ENCODE measurements at places on chromosomes 5 and 9.

DNA sequence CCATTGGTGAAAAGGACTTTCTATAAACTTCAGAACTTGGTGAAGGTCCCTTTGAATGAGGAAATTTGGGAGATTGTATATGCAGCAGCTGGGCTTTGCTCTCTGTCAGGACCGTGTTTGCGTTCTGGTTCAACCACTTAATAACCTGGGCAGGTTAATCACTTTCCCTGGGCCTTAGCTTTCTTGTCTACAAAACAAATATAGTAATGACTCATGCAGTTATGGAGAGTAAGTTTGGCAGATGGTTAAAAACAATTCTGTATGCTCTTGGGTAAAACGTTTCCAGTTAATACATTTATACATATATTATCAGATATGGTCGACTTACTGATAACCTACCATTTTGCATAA, 197.0 kb downstream of the ARHGEF28 start:
- no peak for DNase-seq

DNA sequence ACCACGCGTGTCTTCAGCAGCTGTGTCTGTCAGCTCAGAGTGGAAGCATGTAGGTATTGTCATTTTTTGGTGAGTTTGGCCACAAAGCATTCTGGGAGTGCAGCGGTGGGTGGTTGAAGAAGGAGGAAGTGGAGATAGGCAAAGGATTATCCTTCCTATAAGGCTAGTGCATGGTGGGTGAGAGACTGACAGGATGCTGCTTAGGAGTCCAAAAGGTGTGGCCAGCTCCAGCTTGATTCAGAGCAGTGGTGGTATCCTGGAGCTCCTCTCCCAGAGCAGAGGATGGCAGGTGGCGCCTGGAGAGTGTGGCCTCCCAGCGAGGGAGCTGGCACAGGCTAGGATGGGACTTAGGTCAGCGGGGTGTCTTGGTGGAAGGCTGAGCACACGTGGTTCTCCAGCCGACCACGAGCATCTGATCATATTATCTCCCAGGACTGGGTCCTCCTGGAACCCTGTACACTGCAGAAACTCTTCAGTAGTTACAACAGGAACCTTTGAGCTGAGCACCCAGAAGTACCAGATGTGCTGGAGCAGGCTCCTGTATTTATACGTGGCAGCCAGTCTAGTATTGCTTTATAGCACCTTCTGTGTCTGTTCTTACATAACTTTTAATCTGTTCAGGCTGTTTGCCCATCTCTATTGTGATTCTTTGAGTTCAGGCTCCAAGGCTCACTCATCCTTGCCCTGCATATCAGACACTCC, 29.6 kb downstream of the MAML1 start:
- DNase-seq, result no peak

GRCh38 chr5:78221964-78222451, 72.5 kb downstream of the AP3B1 start:
- no peak for DNase-seq

- no peak for DNase-seq
These were observed 127.4 kb downstream of the AOPEP start for GRCh38 chr9:94853887-94854286.

- DNase-seq, result no peak
These were observed 91.7 kb downstream of the RFK start for GRCh38 chr9:76302543-76302942.
